Mesenchymal stem cell (in vitro differentiated cells and primary cell): ENCODE measurements at places on chromosomes 7 and 10.

GRCh38 chr10:91741356-91741755 is 56.9 kb upstream of the TNKS2 start:
- DNase-seq = no peak

DNA sequence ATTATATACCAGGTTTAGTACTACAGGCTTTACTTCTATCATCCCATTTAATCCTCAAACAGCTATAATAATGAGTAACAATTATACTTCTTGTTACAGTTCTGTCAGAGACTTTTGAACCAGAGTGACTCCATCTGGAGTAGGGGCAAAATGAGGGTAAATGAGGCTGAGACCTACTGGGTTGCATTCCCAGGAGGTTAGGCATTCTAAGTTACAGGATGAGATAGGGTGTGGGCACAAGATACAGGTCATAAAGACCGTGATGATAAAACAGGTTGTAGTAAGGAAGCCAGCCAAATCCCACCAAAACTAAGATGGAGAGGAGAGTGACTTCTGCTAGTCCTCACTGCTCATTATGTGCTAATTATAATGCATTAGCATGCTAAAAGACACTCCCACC is 3.9 kb downstream of the YME1L1 start:
- DNase-seq = no peak

DNA sequence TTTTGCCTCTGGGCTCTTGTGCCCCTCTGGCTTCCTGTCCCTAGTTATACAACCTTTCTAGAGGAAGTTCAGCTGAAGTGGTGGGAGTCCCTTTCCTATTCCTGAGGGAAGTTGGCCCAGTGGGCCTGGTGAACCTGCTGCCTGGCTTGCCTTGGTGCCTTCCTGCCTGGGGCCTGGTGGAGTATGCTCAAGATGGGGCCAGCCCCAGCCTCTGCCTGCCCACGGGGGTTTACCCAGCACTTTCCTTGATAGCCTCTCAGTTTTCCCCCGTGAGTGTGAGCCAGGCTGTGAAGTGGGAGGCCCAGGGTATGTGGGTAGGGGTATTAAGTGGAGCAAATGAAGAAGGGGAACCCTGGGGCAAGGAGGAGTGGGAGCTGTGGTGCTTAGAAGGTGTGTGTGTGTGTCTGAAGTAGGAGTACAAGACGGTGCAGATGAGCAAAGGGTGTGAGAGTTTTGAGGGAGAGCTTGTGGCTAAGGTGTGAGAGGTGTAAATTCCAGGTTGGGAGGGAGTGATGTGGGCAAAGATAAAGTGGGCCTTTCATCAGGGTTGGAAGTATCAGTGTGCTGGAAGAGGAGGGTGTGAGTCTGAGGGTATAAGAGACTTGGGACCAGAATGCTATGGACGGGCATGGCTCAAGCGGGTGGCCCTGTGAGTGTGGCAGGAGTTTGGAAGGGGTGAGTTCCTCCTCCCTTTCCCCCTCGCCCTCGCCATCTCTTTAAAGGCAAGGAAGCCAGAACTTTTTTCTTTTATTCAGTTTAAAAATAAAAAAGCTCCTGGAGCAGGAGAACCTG is 10.9 kb upstream of the PAX2 start:
- DNase-seq = no peak

GRCh38 chr7:107744345-107744750 is 406 bp downstream of the CBLL1 start:
- no peak for DNase-seq

DNA sequence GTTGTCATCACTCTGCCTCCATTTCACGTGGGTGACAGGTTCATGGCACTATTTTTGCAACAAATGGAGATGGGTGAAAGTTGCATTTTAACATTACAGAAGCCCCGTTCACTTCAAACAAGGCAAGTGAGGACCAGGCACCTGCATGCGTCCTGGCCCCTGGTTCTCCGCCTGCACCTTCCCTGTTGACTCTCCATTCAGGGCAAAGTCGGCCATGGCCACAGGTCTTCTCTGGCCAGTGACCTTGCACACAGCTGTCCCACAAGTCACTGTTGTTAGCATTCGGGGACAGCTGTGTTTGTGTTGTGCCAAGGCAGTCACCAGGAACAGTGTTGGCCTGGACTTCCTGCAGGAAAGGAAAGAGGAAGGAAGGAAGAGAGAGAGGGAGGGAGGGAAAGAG is 554.9 kb downstream of the TCERG1L start:
- DNase-seq = no peak

- peak; percentile 52 for DNase-seq
Measured at GRCh38 chr10:72088889-72089575, 681 bp upstream of the SPOCK2 start.

- DNase-seq = peak; percentile 64
Measured at GRCh38 chr10:110502851-110503301, 5.2 kb downstream of the DUSP5 start.

DNA sequence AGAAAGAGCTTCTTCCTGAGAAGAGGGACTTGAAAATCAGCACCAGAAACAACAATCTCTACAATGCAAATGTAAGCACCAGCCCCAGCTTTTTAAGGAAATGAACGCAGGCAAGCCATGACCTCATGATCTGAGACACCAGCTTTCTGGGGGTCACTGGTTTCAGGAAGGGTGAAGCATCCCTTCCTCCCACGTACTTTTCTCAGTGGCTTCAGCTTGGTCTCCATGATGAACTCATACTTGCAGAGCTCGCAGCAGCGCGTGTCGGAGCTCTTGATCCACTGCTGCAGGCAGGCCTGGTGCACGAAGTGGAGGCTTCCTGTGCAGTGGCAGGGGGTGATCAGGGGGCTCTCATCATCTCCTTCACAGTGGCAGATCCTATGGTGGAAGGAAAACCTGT is 87.0 kb downstream of the ALOX5 start:
- DNase-seq = no peak

- no peak for DNase-seq
Measured at GRCh38 chr7:106827626-106828025, 37.5 kb upstream of the PIK3CG start.

GRCh38 chr7:149713731-149714068 is 59.7 kb downstream of the ZNF467 start:
- no peak for DNase-seq

DNA sequence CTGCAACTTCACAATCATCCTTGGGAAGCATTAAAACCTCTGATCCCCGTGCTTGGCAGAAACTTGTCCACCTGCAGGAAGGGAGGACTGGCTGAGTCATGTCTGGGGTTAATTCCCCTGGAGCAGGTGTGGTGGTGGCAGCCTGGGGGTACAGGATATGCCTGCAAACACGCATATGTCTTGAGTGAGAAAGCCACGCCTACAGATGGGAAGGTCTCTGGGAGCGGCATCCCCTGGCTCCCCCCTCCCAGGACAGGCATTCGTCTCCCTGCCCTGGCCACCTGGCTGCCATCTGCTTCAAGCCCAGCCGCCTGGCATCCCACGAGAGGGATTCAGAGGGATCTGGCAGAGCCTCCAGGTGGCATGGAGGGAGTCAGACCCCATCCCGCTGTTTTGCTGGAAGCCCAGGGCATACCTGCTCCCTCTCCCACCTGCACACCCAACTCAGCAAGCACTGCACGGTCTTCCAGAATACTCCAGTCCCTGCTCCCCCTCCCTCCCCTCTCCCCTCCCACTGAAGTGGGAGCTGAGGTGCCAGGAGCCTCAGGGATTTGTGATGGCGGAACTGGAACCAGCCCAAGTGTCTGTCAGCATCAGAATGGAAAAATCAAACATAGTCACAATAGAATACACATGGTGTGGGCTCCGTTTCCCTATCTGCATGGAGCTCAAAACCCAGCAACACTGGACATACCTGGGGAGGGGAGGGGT is 61.0 kb downstream of the CAMK2B start:
- DNase-seq = no peak

- DNase-seq = no peak
Measured at GRCh38 chr7:44306606-44307005, 18.8 kb downstream of the CAMK2B start.

DNA sequence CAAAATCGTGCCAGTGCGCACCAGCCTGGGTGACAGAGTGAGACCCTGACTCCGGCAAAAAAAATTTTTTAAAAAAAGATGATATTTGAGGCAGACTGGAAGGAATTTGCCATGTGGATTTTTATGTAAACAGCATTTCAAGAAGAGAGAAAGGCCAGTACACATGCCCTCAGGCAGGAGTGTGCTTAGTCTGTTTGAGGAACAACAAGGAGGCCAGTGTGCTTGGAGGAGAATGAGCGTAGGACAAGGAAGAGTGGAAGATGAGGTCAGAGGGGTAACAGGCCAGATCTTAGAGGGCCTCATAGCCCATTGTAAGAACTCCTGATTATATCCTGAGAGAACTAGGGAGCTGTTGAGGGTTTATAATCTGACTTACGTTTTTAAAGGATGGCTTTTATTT is 17.2 kb upstream of the STRIP2 start:
- peak; percentile 13 for DNase-seq

- no peak for DNase-seq
Measured at GRCh38 chr10:84331091-84331490, 2.7 kb downstream of the CCSER2 start.

- no peak for DNase-seq
Measured at GRCh38 chr7:7207876-7208275, 25.5 kb downstream of the C1GALT1 start.

DNA sequence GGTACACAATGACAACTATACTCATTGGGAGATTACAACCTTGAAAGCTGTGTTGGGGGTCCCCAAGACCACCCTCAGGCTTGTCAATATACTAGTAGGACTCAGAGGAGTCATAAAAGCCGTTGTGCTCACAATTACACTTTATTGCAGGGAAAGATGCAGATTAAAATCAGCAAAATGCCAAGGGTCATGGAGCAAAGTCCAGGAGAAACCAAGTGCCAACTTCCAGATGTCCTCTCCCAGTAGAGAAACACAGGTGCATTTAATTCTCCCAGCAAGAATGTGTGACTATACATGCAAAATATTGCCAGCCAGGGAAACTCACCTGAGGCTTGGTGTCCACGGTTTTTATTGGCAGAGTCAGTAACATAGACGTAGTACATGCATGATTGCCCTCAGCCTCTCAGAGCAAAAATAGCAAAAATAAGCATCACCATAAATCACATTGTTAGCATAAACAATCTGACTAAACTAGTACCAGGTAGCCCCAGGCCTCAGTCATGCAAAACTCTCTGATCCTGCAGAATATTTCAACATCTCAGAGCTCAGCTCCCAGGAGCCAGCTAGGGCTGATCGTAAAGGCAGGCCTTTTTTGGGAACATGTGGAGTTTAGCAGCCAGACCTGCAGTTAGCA is 50.7 kb downstream of the VIM start:
- DNase-seq = no peak

DNA sequence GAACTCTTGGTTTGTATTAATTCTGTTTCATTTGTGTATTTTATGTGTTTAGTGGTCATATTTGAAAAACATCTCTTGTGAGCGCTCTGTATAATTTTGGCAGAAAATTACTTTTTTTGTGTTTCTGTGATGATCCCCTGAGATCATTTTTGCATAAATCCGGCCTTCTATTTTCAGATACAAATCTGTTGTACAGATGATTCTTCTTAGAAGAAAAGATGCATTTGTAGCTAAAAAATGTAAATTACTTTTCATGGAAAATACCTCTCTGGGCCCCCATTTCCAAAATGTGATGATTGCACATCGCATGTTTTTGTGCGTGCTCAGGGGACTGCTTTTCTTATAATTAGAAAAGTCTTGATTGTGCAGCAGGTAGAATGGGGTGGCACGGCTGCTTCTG is 395.4 kb downstream of the LRMDA start:
- no peak for DNase-seq

DNA sequence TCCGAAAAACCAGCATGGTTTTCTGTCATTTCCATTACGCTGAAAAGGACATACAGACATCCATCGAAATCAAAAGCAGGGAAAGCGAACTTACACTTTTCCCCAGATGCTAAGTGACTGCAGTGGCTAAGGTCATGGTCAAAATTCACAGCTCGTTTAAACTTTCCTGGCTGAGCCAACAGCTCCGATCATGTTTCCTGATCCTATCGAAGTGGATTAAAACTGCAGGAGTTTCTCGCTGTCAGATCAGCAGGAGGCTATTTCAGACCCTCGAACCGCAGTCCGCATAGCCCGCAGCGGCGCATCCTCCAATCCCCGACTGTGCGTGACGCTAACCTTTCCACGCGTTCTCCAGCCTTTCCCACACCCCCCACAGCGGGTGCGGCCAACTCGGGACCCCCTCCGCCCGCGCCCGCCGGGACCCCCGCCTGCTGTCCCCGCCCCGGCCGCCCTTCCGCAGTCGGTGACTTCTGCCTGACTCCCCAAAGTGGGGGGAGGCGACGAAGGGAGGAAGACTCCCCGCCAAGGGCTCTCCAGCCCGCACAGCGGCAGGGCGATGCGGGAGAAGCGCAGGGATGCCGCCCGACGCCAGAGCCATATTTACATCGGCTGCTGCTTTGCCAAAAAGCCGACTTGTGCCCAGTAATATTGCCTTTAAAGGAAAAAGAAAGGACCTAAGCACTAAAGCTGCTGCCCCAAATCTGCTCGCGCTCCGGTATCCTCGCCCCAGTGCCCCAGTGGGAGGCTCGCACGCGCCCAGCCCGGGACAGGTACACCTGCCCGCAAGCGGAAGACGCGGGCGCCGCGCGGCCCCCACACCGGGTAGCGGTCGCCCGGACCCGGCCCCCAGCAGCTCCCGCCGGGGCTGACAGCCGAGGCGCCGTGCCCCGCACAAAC is 1.2 kb downstream of the PIP4K2A start:
- peak; percentile 56 for DNase-seq

DNA sequence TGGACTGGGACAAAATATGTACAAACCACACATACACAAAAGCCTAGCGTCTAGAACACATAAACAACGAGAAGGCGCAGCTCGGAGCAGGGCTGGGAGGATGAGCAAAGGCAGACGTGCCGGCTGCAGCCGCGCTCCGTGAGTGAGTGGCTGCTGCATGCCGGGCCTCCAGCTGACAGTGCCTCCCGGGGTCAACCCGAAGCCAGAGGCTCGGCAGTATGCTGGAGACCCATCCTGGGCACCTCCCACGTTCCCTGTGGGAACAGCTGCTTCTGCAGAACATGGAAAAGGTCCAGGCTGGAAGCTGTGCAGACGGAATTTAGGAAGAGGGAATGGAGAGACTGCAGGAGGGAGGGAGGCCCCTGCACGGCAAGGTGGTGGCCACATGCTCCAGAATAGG is 3.6 kb upstream of the GPR146 start:
- DNase-seq = peak; percentile 95

DNA sequence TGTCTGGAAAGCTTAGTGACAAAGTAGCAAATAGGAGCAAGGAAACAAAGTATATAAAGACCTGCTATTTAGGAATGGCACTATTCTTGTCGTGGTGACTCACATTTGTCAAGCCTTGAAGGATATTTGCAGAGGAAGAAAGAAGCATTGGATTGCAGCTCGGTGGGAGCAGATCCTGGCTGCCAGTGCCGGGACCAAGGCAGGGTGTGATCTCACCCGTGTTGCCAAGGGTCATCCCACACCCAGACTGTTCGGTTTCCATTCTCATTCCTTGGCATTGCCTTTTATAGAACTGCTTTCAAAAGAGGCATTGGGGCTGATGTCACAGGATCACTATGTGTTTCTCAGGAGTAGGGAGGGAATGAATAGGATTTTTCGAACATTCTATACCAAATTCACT is 176.2 kb downstream of the GALNT17 start:
- DNase-seq = no peak
